ENCODE measurements at places on chromosomes 13 and 19.

- DNase-seq, result no peak
Measured at GRCh38 chr19:15293781-15294491, 38.4 kb downstream of the BRD4 start.

DNA sequence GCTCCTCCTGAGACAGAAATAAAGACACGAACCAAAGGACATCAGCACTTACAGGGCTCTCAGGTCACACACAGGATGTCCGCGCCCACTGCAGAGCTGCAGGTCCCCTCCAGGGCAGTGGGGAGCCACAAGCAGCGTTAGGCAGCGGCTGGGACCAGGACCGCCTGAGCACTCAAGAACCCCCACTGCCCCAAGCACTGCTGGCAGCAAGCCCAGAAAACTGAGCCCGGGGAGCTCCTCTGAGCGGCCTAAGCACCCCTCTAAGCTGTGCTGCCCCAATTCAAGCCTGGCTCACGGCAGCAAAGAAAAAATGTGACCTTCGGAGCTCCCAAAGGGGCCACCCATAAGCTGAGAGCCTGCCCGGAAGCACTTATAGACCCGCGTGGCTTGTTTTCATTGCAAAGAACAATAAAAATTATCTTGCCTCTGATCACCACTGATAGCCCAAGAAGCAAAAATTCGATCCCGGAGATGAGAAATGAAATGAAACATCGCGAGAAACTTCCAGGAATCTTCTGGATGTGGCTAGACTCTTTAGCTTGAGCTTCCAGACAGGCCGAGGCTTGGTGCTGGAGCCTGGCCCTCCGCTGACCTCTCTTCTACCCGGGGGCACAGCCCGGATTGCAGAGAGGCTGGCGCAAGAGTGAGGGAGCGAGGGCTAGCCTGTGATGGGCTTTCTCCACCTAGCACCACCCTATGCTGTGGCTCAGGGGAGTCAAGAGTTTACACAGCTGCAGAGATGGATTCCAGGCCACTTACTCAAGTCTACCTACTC is 6.3 kb downstream of the DPP9 start:
- peak; percentile 24 for DNase-seq

GRCh38 chr13:20436505-20436904 is 89.2 kb downstream of the CRYL1 start:
- DNase-seq, result no peak

DNA sequence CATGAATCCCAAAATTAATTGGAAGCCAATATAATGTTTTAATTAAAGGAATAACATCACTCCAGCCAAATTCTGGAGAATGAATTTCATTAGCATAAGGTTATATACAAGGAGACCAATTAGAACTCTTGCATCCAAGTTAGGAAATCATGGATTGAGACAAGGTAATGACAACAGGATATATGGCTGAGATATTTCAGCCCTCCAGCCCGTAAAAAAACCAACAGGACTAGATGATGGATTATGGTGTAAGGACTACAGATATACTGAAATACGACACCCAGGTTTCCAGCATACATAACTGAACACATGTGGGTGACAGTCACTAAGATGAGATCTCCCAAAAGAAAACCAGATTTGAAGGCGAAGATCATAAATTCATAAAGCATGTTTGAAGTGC is 56.5 kb downstream of the TSC22D1 start:
- DNase-seq, result peak; percentile 2

- peak; percentile 77 for DNase-seq
Measured at GRCh38 chr19:33771384-33772101, 25.1 kb upstream of the KCTD15 start.

GRCh38 chr13:81048026-81048461 is 707.1 kb upstream of the SPRY2 start:
- DNase-seq, result no peak

- DNase-seq, result no peak
Measured at GRCh38 chr13:113152984-113153809, 5.3 kb upstream of the PROZ start.

DNA sequence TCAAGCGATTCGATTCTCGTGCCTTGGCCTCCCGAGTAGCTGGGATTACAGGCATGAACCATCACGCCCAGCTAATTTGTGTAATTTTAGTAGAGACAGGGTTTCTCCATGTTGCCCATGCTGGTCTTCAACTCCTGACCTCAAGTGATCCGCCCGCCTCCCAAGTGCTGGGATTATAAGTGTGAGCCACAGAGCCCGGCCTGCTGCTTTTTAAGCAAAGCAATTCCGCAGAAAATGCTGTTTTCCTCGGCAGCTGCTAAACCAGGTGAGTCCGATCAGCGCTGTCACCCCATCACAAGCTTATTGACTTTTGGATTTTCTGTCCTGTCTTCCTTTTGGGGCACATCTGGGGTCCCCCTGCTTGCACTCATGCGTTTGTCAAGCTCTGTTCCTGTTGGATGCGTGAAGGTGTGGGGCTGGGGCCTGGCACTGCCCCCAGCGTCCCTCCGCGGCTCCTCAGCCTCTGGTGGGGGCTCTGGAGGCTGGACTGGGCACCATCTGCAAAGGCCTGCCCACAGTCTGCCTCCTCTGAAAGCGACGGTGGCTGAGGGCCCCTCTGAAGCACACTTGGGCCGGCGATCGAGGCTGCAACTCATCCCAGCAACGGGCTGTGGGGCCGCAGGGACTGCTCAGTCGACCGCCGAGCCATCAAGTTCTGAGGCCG is 25.7 kb downstream of the CEBPG start:
- no peak for DNase-seq

DNA sequence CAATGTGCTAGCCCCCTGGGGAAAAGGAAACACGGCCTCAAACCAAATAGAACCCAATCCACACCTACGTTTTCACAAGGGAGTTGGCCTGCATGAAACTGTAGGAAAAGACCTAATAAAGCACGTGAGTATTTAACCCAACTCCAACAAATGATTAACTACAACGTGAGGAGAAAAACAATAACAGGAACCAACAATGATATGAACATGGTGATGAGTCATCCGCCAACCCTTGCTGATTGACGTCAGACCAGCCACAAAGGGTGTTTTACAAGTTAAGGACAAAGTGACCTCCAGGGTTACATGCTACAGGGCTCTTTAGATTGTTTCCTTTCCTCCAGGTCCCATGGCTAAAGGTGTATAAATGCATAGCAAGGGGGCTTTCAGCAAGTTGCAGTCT is 460.5 kb downstream of the COG6 start:
- DNase-seq, result no peak

DNA sequence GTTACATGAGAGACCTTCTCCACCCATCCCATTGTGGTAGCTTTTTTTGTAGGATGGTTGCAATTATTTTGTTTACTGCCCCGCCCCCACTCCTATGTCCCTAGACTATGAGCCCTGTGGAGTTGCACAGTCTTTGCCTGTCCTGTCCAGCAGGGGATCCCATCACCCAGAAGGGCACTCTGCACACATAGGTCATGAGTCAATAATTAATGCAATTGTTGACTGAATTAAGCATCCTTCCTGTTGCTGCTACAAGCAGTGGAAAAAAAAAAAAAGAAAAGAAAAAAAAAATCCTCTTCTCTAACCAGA is 14.2 kb downstream of the C19orf81 start:
- no peak for DNase-seq

DNA sequence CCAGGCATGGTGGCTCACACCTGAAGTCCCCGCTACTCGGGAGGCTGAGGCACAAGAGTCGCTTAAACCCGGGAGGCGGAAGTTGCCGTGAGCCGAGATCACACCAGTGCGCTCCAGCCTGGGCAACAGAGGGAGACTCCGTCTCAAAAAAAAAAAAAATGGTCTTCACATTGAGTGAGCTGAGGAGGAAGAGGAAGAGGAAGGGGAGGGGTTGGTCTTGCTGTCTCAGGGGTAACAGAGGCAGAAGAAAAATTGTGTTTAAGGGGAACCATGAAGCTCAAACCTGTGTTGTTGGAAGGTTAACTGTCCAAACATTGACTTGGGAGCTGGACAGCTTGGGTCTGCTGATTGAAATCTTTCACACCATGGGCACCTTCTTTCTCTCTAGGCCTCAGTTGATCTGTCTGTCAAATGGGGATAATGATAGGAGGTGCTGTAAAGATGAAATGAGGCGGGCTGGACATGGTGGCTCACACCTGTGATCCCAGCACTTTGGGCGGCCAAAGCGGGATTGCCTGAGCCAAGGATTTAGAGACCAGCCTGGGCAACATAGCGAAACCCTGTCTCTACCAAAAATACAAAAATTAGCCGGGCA is 9.8 kb upstream of the SLC44A2 start:
- no peak for DNase-seq

- no peak for DNase-seq
Measured at GRCh38 chr13:29961036-29961670, 110.7 kb upstream of the UBL3 start.

DNA sequence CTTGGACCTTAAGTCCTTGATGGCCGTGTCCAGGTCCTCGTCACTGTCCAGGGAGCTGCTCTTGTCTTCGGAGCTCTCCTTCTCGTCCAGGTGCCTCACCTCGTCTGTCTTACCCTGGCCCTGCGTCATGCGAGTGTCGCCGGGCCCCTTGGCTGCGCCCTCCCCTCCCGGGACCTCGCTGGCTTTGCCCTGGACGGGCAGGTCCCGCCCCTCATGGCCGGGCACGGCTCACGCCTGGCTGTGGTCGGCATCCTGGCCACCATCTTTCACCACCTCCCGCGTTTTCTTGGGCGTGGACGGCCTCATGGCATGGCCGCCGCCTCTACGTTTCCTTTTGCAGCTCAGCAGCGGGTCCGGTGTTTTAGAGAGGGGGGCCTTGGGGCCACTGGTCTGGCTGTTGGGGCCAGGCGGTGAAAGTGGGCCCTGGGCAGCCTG is 14.8 kb downstream of the RB1 start:
- no peak for DNase-seq

DNA sequence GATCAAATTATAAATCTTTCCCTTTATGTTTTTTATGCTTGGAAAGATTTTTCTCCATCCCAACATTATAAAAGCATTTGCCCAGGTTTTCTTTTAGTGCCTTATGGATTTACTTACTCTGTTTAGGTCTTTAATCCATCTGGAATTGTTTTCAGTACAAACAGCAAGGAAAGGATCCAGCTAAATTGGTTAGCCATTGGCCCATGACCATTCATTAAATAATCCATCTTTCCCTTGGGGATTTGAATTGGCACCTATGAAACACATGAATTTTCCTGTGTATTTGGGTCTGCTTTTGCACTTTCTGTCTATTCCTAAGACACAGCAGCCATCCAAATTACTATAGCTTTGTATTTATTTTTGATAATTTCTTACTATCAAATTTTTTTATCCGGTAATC is 28.8 kb upstream of the SHKBP1 start:
- no peak for DNase-seq

GRCh38 chr13:30846311-30846710 is 59.8 kb upstream of the MEDAG start:
- no peak for DNase-seq

GRCh38 chr13:99190147-99190985 is 10.3 kb upstream of the UBAC2 start:
- no peak for DNase-seq

GRCh38 chr13:114072421-114072820 is 60.0 kb downstream of the RASA3 start:
- no peak for DNase-seq

- DNase-seq, result no peak
Measured at GRCh38 chr13:99926014-99926731, 45.4 kb downstream of the ZIC5 start.

GRCh38 chr19:52748336-52748950 is 13.6 kb upstream of the ZNF611 start:
- DNase-seq, result peak; percentile 41

DNA sequence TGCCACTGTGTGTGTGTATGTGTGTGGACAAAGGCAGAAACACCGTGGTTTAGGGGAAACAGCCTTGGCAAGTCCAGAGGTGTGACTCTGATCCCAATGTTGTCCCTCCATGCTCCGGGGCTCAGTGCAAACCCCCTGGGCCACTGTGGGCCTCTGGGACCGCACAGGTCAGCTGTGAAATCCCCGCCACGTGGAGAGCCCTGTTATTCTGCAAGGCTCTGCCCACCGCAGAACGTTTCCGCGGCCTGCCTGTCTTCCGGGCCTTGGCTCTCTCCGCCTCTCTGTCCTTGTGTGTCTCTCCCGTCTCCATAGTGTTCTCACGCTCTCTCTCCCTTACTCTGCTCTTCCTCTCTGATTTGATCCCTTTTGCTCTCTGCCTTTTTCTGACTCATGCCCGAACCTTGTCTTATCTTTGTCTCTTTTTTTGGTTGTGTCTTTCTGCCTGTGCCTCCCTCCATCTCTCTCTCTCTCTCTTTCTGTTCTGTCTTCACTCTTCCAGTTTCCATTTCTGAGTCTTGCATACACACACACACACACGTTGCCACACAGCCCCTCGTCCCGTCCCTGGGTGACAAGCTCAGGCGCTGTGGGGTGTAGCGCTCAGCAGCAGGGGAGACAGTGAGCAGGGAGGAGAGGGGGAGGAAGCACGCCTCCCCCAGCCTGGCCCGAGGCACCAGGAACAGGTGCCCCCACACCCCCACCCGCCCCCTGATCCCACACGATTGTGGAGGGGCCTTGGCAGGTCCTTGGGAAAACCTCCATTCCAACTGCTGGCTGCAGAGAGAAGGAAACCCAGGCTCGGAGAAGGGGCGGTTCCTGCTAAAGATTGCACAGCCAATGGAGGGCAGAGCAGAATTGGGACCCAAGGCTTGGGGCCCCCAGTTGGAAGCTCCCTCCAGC is 3.0 kb downstream of the TTYH1 start:
- no peak for DNase-seq

GRCh38 chr19:38551450-38551813 is 66.3 kb downstream of the MAP4K1 start:
- DNase-seq, result no peak

DNA sequence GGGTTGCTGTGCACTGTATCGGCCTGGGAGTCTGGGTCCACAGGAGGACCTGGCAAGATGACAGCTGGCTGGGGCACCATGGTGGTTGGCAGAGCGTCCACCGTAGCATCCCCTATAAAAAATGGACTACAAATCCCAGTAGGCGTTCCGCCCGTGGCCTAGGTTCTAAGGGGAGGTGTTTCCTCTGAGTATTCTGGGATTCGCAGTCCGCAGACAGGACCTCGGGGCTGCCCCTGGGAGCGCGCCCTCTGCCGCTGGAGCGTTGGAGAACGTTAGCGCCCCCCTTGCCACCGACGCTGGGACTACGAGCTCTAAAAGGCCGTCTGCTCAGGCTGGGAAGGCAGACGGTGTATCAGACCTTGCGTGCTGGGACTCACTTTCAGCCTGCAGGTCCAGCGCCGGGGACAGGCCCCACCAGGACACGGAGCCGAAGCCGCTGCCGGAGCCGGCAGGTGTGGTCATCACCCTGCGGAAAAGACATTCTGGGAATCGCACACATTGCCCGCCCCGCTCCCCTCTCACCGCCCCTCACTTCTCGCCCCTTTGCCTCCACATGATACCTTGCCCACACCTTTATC is 372 bp downstream of the DNAAF3 start:
- peak; percentile 94 for DNase-seq

GRCh38 chr13:108332791-108333190 is 63.3 kb downstream of the TNFSF13B start:
- DNase-seq, result no peak

- peak; percentile 95 for DNase-seq
Measured at GRCh38 chr13:94362411-94362909, 117.0 kb downstream of the DCT start.

DNA sequence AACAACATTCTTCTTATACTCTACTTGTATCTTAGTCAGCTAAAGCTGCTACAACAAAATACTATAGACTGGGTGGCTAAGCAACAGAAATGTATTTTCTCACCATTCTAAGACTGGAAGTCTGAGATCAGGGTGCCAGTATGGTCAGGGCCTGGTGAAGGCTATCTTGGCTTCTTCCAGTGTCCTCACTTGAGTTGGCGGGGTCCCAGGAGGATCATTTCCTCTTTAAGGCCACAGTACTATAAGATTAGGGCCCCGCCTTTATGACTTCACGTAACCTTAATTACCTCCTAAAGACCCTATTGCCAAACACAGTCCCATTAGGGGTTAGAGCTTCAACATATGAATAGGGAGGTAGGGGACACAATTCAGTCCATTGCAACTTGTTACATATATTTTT is 30.7 kb upstream of the DOCK9 start:
- no peak for DNase-seq

All from A673 (cell line).